ENCODE measurements at places on chromosomes 3 and 15.

- no peak for DNase-seq
Measured at GRCh38 chr3:20405744-20406143, 219.7 kb upstream of the SGO1 start.

DNA sequence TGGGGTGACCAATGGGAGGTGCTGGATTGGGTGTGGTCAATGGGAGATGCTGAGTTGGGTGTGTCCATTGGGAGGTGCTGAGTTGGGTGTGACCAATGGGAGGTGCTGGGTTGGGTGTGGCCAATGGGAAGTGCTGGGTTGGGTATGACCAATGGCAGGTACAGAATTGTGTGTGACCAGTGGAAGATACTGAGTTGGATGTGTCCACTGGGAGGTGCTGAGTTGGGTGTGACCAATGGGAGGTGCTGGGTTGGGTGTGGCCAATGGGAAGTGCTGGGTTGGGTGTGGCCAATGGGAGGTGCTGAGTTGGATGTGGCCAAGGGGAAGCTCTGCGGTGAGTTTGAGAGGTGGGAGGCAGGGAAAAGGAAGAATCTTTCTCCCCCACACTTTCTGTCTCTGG, 250.0 kb upstream of the PROK2 start:
- DNase-seq = no peak

DNA sequence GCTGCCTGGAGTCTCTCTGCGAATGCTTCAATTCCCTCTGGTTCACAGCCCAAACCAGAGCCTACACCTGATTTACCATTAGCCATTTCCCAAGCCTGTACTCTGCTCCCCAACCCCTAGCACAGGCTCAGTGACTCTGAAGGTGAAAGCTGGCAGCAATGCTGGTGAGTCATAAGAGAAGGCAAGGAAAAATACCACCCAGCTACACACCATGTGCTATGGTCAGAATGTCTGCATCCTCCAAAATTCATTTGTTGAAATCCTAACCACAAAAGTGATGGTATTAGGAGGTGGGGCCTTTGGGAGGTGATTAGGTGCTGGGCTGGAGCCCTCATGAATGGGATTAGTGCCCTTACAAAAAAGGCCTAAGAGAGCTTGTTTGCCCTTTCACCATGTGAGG, 117.1 kb upstream of the TJP1 start:
- no peak for DNase-seq

DNA sequence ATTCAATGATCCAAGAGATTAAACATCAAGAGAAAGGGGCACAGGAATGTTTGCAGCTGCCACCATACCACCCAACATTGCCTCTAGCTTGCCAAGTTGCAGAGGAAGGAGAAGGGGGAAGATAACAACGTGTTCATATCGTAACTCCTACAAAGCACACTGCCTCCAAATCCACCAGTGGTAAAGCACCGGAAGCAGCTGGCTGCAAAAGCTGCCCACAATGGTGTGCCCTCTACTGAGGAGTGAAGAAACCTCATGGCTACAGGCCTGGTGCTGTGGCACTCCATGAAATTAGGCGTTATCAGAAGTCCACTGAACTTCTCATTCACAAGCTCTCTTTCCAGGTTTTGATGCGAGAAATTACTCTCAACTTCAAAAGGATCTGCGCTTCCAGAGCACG, 263.9 kb upstream of the STT3B start:
- DNase-seq = no peak

- DNase-seq = no peak
Measured at GRCh38 chr3:117019082-117019713, 309.6 kb downstream of the TUSC7 start.

- no peak for DNase-seq
Measured at GRCh38 chr3:54087581-54088410, 34.6 kb upstream of the CACNA2D3 start.

GRCh38 chr15:58931987-58932588, 1.4 kb downstream of the SLTM start:
- DNase-seq = no peak

DNA sequence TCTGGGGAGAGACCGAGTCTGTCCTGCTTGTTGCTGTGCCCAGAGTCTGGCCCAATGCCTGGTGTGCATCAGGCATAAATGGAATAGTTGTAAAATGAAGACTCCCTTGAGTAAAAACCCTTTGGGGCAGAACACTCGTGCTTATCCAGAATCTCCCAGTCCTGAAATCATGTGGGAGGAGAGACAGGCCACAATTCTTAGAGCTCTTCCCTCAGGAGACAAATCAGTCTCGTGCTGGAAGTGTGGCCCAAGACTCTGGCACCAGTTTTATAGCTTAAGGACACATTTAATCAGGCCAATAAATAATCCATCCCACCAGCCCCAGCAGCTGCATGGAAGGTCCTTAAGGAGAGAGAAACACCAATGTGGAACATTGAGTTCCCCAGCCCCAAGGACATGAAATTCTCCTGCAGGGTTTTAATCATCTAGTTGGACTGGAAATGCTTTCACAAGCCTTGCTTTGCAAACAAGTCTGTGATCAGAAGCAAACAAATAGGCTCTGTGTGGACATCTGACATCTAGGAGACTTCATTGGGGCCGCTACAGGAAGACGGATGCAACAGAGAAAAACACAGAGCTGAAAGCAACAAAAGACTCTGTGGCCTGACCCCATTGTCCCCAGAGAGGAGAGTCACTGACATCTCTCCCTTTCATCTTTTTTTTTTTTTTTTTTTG, 70.4 kb downstream of the LSM3 start:
- no peak for DNase-seq

DNA sequence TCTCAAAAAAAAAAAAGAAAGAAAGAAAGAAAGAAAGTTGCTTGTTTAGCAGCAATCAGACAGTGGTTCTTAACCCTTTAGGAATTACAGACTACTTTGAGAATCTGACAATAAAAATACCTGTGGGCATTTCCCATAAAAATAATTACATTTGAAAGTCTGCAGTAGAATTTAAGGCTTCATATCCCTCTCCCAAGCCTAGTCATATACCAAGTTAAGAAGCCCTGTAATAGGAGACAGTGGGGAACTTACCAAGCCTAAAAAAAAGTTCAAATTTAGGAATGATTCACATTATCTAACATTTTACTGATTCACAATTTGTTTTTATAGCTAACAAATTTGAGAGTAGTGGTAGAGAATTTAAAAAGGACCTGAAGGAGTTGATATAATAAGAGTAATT, 47.5 kb downstream of the LRRFIP2 start:
- no peak for DNase-seq

DNA sequence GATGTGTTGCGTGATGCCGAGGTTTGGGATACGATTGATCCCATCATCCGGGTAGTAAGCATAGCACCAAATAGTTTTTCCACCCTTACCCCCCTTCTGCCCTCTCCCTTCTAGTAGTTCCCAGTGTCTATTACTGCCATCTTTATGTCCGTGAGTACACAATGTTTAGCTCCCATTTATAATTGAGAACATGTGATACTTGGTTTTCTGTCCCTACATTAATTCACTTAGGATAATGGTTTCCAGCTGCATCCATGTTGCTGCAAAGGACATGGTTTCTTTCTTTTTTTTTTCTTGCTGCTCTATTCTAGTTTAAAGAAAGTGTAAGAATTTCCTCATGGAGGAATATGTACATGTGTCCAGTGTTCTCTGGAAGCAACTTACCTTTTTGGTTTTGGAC, 51.8 kb downstream of the NSUN3 start:
- no peak for DNase-seq

DNA sequence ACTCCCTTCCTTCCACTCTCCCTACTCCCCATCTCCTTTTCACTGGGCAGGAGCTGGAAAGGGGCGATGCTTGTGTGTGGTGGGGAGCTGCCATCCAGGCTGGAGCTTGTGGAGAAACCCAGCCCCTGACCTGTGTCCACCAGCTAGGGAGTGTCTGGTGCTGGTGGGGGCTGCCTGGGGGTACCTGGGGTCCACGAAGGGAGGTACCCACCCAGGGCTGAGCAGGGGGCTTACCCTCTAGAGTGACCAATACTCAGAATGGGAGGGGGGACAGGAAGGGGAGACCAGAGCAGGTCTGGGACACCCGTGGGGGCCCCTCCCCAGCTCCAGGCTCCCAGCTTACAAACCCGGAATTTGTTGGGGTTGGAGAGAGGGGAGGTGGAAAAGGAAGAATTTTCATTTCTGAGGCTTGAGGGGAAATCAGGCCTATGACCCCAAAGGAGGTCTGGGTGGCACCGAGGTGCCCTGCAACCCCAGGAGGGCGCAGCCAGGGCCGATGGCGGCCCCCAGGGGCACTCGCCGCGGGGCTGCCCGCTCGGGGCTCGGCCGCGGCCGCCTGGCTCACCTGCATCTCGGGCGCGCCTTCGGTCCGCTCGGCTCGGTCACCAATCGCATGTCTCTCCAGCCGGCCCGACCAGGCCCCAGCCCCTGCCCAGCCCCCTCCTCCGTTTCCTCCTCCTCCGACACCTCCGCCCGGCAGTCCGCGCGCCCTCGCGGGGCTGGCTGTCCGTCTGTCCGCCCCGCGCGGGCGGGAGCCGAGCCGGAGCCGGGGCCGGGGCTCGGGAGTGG, 773 bp downstream of the LINGO1 start:
- DNase-seq = no peak

- DNase-seq = no peak
Measured at GRCh38 chr15:39391230-39391629, 189.6 kb upstream of the THBS1 start.

DNA sequence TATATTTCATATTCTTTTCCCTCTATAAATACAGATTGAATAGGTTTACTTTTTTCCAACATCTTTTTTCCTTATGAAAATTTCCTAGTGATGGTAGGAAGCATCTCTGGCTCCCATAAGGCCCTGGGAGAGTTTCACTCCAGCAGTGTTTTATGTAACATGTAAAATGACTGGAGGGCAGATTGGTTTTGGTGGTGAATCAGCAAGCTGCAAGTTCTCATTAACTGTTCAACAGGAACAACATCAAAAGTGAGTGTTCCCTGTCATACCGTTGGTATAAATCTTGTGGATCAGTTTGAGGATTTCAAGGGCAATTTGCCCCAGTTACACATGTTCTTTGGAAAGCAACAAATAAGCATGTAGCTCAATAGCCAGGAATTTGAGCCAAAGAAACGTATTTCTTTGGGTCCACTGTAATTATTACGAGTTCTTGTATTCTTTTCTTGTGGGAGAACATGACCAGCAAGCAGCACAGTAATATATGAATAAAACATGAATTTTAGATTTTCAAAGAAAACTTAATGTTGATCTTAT, 345.7 kb downstream of the SV2B start:
- DNase-seq = no peak

GRCh38 chr3:132758740-132759139, 36.5 kb upstream of the NPHP3 start:
- no peak for DNase-seq

DNA sequence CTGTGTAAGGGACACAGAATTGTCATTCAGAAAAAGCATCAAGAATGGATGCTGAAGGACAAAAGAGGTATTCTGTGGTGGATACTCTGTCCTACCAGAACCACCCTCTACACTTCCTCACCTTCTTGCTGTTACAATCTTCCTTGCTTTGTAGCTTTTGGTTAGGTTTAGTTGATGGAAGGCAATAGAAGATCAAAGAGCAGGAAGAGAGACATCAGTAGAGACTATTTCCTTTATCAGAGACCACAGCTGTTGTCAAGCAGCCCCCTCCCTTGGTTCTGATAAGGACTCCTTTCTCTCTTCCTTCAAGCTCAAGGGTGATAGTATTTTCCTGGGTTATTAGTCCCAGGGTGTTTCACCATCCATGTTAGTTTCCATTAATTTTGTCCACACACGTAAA, 84.7 kb upstream of the ALCAM start:
- no peak for DNase-seq

Data from activated naive CD4-positive, alpha-beta T cell treated with anti-CD3 and anti-CD28 coated beads, Interleukin-2, amount 50 U/mL, for 72 hours (primary cell).